ENCODE measurements at places on chromosomes 5 and 9.

DNA sequence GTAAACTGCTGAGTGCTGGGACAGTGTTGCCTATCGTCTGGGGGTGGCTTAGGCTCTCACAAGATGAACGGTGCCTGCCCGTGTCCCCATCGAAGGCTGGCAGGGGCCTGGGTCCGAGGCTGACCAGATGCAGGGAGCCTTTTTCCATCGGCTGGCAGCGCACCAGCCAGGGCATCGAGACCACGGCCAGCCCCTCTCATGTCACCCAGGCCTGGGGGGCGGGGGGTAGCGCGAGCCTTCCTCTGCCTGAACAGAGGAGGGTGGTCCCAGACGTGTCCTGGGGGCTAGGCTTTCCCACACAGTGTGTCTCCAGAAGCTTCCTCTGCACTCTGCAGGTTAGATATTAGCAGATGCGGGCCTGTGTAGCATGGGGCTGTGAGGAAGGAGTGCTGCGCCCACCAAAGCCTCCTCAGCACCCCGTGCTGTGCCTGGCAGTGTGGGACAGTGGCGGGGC lies 17.3 kb downstream of the FGD3 start:
- DNase-seq, result no peak

GRCh38 chr5:18761801-18762200 lies 1127.5 kb downstream of the TAF11L14 start:
- no peak for DNase-seq

GRCh38 chr5:157552650-157553049 lies 22.9 kb downstream of the ADAM19 start:
- no peak for DNase-seq

DNA sequence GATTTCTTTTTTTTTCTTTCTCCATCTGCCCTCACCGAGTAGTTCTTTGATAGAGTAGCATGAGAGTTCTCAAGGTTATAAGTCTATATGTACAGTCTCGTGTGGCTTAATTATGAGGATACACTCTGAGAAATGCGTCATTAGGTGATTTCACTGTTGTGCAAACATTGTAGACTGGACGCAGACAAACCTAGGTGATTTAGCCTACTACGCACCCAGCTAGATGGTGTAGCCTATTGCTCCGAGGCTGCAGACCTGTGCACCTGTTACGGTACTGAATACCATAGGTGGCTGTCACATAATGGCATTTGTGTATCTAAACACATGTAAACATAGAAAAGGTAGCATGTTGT lies 26.9 kb upstream of the CORO2A start:
- DNase-seq, result no peak

GRCh38 chr5:107485184-107485583 lies 185.6 kb downstream of the EFNA5 start:
- DNase-seq, result no peak

GRCh38 chr5:31347552-31347905 lies 154.0 kb downstream of the CDH6 start:
- no peak for DNase-seq

DNA sequence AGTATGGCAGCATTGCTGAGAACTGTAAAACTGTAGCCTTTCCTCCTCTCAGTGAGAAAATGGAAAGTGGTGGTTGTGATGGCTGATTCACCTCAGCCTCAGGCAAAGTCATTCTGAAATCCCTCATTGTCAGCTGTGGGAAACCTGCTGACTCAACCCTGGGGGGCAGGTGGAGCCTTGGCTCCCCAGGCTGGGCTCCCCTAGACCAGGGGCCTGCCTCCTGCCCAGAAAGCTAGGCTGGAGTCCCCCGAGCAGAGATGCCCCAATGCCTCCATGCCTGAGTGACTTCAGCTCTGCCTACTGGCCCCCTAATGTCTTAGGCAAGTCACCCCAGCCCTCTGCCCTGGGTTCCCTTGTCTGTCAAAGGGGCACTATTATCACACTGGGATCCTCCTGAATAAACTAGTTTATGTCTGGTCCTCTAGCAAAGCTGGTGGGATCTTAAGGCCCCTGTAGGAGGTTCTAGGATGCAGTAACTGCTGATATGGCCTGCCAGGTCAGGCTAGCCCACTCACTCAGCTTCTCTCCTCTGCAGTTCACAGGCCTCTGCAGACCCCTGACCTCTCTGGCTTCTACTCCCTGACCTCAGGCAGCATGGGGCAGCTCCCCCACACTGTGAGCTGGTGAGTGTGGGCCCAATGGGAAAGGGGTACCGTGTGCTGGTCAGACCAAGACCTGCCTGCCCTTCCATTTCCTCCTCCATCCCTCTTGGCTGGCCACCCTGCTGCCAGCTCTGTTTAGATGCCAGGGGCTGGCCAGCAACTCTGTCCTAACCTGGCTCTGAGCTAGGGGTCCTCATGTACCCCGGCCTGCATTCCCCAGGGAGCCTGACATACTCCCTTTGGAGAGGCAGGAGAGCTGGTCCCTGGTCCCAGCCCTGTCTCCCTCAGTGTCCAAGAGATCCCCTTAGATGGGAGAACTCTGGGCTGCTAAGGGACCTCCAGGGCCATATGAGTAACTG lies 24.2 kb downstream of the TCF7 start:
- DNase-seq, result peak; percentile 74

DNA sequence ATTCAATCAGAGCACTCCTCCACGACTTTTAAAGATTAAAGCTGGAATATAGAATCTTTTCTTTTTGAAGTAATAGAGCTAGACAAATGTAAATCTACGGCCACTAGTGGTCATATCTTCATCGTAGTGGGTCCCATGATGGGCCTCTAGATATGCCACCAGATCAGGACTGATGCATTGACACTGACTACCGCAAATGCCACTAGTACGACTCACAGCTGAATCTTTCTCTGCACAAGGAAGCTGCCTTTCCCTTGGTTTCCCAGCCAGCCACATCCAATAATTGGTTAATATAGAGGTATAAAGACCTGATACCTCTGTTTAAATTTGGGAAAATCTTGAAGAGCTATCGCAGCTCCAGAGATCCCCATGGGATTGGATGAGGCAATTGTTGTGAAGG lies 37.8 kb upstream of the ADRB2 start:
- no peak for DNase-seq

DNA sequence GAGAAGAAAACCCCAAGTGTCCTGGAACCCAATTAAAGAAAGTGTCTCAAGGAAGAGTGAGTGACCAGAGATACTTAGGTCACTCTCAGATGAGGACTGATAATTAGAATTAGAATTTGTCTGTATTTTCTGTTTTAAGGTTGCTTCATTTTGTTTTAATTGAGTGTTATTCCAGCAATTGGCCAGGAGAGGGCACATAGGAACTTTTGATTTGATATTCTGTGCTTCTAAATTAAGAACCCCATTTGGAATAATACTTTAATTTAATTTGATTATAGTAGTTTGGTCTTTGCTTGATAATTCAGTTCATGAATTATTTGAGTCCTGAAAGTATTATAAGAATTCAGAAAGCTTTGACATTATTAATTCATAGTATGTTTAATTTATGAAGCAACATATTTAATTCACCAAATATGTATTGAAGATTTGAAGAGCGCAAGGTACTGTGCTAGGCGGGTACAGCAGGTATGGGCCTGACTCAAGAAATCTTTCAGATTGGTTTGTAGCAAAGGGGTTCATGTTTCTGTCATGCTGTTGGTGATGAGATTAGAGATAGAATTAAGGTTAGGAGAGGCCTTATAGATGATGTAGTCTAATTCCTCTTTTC lies 4.9 kb downstream of the MRPL22 start:
- DNase-seq, result no peak

DNA sequence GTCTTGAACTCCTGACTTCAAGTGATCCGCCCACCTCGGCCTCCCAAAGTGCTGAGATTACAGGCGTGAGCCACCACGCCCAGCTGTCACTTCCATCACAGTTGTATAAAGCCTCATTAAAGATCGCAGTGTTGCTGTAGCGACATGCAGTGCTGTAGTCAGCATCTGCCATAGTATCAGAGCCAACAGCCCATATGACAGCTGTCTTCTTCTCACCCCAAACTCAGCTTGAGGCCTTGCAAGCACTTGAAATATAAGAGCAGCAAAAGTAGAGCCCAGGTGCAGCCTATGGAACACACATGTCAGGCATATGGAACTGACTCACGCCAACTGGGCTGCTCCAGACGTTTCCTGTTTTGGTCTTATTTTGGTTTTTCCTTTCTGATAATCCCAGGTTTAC lies 167.8 kb downstream of the TRIO start:
- DNase-seq, result no peak

GRCh38 chr5:37044120-37044519 lies 167.6 kb downstream of the NIPBL start:
- no peak for DNase-seq

DNA sequence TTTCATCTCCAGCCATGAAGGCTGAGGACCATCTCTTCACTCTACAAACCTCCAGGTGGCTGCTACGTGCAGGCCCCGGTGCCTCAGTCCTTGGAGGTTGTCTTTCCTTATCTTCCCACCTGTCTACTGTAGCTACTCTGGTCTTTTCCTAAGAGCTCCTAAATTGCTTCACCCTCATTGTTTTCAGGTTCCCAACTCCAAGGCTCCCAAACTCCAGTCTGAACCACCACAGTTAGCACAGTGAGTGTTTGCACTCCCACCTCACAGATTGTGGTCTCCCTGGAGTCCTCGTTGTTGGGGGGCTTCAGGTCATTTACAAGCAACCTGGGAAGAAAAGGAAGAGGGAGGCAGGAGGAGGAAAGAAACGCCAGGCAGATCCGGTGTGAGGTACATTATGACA lies 85.3 kb downstream of the NSUN2 start:
- DNase-seq, result no peak

GRCh38 chr9:124032247-124032646 lies 20.7 kb downstream of the LHX2 start:
- DNase-seq, result no peak

DNA sequence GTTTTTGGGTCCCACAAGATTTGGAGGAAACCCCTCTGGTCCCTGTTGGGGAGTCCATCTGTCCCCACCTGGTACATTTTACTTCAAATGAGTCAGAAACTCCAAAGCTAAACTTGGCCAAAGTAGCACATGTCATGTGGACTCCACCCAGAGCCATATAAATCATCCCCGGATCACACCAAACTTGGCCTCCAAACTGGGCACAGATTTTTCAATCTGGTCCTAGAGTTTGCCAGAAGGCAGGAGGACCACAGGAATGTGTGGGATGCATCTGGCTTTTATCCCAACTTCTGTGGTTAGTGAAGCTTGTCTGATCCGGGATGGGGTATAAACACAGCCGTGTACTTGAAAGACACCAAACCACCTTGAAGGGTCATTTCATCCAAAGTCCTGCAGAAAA lies 66.3 kb downstream of the MAT2B start:
- no peak for DNase-seq

DNA sequence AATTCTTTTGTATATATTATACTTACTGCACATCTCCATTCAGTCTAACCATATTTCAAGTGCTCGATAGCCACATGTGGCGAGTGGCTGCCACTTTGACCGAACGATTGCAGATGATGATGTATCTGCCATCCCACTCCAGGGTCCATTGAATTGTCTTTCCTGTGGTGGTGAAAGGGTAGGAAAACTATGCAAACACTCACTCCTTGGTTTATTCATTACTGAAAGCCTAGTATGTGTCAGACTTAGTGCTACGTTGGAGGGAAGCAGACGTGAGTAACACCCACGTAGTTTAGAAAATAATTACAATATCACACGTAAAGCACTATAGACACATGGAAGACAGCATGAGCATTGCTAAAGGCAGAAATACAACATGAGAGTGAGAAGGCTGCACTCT lies 353.7 kb downstream of the CSNK1G3 start:
- DNase-seq, result no peak

DNA sequence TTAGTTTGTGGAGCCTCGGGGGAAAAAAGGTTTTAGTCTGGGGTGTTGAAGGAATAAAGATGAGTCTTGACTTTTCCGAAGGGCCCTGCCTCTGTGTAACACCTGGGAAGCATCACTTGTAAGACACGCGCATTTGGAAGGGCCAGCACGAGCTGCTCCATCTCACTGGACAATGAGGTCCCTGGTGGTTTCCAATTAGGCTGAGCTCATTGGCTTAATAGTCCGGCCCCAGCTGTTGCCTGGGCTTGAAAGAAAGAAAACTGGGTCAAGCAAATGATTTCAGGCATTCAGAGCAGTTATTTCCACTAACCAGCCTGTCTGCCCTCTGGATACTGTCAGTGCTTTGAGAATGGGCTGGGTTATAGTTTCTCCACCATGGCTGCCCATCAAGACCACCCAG lies 64.5 kb downstream of the NSUN2 start:
- DNase-seq, result no peak

- DNase-seq, result no peak
Measured at GRCh38 chr5:13865312-13865711, 79.2 kb downstream of the DNAH5 start.

DNA sequence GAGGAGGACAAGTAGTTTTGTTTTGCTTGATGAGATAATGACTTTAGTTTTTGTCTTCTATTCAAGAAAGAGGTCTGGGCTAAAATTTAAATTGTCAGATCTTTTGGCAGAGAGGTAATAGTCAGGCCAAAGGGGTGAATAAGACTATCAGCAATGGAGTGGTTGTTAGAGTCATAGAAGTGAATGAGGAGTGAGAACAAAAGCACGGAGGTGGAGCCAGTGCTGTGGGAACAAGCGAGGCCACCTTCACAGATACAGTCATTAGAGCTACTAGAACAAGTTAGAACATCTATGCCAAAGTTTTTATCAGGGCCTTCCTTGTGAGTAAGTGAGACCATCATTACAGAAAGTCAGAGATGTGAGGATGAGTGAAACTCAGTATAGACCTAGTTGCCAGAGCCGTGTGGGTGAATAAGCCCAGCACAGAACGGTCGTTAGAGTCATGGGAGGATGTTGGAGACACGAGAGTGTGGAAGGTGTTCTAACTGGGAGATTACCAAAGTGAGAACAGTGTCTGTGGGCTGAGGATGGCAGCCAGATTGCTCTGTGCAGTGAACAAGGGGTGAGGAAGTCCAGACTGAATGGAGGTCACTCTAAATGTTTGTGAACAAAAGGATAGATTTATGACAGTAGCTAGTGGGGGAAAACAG lies 135.1 kb downstream of the RPS23 start:
- no peak for DNase-seq

DNA sequence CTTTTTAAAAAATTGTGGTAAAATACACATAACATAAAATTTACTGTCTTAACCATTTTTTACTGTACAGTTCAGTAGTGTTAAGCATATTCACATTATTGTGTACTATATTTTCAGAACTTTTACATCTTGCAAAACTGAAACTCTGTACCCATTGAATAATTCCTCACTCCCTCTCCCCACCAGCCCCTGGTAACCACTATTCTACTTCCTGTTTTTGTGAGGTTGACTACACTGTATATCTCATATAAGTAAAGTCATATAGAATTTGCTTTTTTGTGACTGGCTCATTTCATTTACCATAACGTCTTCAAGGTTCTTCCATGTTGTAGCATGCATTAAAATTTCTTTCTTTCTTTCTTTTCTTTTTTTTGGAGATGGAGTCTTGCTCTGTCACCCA lies 87.0 kb downstream of the LNPEP start:
- no peak for DNase-seq

DNA sequence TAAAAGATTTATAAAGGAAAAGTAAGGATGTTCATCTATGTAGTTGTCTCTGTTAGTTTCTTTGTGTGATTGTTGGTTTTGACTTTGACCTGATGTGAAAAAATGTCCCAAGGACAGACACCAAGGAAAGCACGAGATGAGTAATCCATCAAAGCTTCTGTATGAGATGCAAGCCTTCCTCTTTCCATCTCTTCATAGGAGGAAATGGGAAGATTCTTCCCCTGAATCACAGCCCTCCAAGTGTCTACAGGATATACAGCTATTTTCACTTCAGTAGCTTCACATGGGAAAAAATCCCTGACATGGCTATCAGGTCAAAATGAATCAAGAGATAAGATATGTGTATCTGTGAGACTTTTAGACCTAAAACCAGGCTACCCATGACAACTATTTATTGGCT lies 29.0 kb upstream of the CEMIP2 start:
- no peak for DNase-seq

- DNase-seq, result no peak
Measured at GRCh38 chr9:109027176-109027575, 13.9 kb upstream of the CTNNAL1 start.
